Activated effector memory CD4-positive, alpha-beta T cell treated with Interleukin-2 at 50 U/mL for 16 hours (primary cell): ENCODE measurements at places on chromosomes 4 and X.

GRCh38 chrX:71650333-71650969 is 16.9 kb upstream of the LOC101059915 start:
- DNase-seq: no peak

DNA sequence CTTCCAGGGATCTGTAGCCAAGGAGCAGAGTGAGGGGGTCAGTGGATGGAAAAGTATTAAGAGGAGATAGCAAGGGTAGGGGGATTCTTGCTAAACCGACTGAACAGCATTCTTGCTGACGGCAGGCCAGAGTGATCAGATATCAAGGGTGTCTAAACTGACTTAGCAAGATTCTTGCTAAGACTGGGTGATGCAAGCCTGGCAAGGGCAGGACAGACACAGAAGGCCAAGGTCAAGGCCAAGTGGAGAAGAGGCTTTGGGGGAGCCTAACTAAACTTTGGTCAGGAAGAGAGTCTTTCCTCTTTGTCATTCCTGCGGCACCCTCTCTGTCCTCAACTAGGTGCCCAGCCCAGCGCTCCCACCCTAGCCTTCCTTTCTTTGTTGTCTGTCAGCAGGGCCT is 799 bp downstream of the XPNPEP2 start:
- DNase-seq: no peak

DNA sequence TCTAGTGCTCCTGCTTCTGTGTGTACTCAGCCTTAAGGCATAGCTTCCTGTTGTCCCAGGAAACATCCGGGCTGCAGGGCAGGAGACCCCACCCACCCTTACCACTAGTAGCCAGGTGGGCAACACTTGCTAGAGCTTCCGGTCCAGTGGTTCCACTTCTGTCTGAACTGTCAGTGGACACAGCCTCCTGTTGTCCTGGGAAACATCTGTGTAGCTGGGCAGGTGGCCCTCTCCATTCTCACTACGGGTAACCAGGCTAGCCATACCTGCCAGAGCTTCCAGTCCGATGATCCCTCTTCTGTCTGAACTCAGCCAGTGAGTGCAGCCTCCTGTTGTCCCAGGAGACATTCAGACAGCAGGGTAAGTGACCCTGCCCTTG is 372.2 kb downstream of the INPP4B start:
- no peak for DNase-seq

GRCh38 chr4:44487341-44487740 is 38.7 kb upstream of the KCTD8 start:
- no peak for DNase-seq

DNA sequence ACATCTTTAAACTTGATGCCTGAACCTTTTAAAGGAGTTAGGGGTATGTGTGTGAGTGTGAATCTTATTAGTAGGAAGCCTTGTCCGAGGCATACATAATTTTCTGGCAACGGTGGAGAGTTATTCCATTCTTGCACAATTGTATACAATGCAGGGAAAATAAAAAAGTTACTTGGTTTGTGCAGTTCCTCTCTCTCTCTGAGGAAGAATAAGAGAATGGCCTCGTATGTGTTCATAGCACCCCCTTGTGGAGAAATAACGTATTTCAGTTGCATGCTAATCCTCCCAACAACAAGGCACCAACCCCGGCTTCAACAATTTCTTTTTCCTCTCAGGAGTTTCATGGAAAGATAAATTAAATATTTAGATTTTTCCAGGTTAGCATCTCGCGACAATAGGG is 33.7 kb upstream of the FGF13 start:
- DNase-seq: no peak

DNA sequence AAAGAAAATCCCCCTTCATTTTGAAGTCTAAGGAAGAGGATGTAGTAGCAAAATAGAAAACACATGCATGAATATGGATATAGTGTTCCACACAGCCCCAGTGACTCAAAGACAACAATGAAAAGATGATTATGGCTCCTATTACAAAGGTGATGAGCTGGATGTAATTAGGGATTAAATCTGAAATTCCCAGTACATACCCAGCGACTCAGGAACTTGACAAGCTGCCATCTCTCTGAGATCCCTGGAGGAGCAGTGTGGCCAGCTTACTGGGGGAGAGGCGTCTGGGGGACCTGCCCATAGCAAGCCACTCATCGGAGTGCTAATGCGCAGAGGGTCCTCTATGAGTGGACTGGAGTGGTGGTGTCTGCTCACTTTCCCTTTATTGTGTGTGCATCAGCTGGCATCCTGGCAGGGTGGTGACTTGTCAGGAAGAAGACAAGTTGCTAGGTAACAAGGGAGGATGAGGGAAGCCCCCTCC is 42.7 kb upstream of the MGST2 start:
- DNase-seq: no peak

DNA sequence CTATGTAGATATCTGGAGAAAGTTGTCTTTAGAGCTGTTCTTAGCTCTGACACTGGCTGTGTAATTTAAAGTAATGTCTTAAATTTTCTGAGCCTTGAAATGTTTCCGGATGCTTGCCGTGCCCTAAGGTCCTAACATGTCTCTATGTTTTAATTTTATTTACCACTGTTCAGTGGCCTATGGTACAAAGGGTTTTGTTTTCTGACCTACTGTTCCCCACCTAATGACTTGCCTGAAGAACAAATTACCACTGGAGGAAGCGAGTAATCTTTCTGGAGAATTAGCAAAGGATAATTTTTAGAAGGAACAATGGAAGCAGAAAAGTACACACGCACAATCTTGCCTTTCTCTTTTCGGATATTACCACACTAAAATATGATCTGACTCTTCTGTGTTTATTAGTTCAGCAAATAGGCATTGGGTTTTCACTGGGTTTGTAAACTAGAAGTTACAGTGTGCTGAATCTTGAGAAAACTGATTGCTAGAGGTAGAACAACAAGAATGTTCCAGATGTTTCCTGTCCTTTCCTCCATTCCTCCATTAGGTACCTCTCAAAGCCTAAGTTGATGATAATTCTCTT is 435.9 kb downstream of the PACRGL start:
- DNase-seq: no peak

- DNase-seq: no peak
Measured at GRCh38 chr4:98203332-98204235, 57.6 kb upstream of the RAP1GDS1 start.

GRCh38 chrX:10198254-10198653 is 41.5 kb downstream of the CLCN4 start:
- no peak for DNase-seq

GRCh38 chr4:140653718-140654494 is 85.1 kb upstream of the UCP1 start:
- DNase-seq: no peak

GRCh38 chrX:109889289-109890006 is 113.5 kb upstream of the TMEM164 start:
- DNase-seq: no peak

DNA sequence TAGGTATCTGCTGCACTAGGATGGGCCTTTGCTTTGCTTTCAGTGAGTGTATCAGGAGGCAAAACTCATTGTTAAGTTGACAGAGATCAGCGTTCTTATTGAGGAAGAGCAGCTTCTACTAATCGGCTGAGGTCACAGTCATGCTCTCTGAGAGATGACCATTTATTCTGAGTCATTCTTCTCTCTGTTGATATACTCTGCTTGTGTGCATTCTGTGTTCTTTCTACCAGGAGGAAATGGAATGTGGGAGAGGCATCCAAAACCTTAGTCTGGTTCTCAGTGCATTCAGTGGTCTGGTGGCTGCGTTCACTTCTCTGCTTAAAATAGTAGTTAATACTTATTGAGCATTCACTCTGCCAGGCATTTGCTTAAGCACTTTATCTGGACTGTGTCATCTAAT is 66.2 kb downstream of the RRAGB start:
- DNase-seq: no peak

- no peak for DNase-seq
Measured at GRCh38 chr4:13455411-13455810, 28.7 kb downstream of the RAB28 start.

GRCh38 chrX:39822133-39822748 is 275.5 kb downstream of the BCOR start:
- no peak for DNase-seq

DNA sequence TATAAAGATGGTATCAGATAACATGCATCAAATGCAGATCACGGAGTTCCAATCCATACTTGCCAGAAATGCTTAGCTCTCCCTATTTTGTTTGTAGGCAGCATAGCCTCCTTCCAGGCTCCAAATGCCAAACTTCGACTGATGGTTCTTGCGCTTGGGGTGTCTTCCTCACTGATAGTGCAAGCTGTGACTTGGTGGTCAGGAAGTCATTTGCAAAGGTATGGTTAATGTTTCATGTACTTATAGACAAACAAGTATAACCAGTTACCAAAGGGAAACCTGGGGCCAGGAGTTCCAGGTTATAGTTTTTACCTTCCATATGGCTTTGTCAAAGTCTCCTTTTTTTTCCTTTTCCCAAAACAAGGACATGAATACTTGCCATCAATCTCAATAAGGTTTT is 5.3 kb downstream of the CWH43 start:
- no peak for DNase-seq

DNA sequence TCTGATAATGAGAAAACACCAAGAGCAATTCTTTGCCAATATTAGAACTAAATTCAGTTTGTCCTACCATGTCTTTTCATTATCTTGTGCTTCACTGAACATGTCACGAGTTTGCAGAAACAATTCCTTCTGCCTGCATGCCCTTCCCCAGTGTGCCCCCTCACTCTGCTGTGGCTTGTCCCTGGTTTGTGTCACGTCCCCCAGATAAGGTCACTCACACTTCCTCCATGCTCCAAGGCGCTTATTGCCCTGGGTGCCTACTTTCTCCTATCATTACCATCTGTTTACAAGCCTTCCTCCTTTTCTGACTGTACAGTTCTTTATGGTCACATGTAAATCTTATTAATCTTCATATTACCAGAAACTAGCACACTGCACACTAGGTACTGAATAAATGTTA is 394.1 kb downstream of the KCNIP4 start:
- no peak for DNase-seq

GRCh38 chrX:118847676-118848075 is 24.1 kb downstream of the ZCCHC12 start:
- no peak for DNase-seq

DNA sequence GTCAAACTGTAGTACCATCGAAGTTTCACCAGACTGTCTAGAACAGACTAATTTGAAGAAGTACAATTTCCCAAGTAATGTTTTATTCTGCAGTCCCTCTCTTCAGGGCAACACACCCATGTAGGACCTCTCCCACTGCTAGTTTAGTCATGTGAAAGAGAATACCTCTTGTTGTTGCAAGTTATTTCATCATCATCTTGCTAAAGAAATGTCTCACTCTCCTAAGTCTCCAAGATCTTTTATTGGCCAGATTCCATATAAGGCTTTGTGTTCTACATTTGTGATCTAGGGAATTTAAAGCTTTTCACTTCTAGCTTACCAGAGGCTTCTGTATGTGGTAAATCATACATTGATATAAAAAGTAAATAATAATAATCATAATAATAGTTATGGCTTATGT is 745.3 kb upstream of the MAGEB2 start:
- no peak for DNase-seq

DNA sequence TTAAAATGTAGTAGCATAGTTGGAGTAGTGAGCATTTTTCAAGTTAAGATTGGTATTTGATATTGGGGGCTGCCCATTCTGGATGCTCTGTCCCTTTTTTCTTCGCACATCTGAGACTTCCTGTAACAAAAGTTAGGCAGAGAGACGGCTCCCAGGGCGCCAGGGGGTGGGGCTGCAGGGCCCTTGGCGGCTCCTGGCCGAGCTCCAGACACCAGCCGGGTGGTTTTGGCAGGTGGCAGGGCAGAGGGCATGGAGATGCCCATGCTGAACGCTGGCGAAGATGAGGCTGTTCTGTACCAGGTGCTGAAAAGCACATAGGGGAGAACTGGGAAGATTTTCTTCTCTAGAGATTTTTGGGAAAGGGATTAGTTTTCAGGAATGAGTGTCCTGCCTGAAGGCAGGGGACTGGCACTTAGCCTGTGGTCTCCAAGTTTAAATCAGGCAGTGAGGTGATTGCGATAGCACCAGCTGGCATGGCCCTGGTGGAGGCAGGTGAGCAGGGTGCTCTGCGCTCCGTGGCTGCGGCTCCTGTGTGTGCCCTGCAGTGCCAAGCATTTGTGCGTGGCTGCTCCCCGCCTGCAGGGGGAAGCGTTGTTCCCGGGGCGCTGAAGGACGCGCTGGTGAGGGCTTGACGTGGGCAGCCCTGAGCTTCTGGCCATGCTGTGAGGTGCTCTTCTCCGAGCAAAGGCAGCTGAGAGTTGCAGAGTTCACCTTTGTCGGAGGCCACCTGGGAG is 23.6 kb upstream of the HGFAC start:
- DNase-seq: no peak

DNA sequence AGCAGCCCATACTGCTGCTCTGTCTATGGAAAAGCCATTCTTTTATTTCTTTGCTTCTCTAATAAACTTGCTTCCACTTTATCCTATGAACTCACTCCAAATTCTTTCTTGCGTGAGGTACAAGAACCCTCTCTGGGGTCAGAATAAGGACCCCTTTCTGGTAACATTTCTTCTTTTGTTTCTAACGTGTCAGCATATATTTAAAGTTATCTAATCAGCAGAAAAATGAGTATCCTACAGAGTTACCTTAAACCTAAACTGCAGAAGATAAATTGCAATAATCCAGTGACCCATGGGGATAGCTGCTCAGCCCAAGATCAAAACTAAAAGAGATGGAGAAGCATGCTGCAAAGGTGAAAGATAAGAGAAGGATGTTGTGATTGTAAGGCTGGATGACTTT is 4.0 kb downstream of the ADH5 start:
- no peak for DNase-seq

- no peak for DNase-seq
Measured at GRCh38 chr4:24241511-24241910, 342.8 kb downstream of the DHX15 start.

- DNase-seq: no peak
Measured at GRCh38 chr4:617644-618641, 7.4 kb upstream of the PDE6B start.

DNA sequence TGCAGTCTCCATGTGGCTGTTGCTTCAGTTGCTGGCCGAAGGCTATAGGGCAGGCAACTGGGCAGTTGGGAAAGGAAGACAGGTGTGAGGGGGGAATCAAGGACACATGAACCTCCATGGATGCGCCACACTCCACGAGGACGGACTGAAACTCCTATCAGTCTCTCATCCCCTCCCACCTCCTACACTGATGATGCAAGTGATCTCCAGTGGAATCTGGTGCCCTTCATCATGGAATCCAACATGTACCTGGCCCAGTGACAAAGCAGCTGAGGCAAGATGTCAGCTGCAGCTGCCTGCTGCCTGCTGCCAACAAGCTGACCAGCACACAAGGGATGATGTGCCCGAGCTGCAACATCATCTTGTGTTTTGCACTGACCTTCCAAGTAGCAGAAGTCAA is 26.0 kb upstream of the MGST2 start:
- no peak for DNase-seq

- DNase-seq: no peak
Measured at GRCh38 chr4:64384237-64385203, 24.7 kb downstream of the TECRL start.

- DNase-seq: no peak
Measured at GRCh38 chr4:155079871-155080270, 128.6 kb upstream of the NPY2R start.

DNA sequence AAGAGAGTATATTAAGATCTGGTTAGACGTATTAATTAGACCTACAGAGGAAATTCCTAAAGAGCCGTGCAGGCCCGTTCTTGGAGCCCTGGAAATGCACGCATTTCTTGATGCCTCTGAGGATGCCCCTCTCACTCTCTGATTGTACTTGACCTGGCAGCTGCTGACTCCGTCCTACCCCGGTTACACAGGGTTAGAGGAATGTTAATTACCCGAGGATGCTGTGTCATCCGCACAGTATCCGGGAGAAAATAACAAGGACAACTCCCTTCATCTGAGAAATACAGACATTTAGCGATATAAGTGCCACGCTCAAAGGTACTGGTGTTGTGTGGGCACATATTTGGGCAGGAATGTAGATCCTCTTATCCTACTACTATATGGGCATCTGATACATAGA is 404.6 kb upstream of the FAT1 start:
- no peak for DNase-seq
